ENCODE measurements at places on chromosomes 6 and 20.
A peak's percentile ranks its signal among the peaks of the same experiment; 100 is the strongest.

DNA sequence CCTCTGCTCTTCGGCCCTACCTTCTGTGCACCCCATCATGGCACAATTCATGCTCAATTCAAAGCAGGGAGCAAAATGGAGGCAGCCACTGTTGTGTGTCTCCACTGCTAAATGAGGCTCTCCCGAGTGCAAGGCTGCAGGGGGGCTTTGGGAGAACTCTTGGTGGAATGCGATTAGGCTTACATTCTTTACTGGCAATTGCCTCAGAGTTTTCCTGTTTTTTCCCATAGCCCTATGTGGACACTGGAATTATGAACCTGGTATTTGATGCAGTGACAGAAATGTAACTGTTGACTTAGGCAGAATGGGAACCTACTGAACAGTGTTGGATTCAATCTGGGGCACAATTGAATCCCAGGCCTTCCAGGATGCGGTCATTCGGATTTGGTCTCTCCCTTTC, 187.9 kb upstream of the GMDS start:
- no peak for DNase-seq

DNA sequence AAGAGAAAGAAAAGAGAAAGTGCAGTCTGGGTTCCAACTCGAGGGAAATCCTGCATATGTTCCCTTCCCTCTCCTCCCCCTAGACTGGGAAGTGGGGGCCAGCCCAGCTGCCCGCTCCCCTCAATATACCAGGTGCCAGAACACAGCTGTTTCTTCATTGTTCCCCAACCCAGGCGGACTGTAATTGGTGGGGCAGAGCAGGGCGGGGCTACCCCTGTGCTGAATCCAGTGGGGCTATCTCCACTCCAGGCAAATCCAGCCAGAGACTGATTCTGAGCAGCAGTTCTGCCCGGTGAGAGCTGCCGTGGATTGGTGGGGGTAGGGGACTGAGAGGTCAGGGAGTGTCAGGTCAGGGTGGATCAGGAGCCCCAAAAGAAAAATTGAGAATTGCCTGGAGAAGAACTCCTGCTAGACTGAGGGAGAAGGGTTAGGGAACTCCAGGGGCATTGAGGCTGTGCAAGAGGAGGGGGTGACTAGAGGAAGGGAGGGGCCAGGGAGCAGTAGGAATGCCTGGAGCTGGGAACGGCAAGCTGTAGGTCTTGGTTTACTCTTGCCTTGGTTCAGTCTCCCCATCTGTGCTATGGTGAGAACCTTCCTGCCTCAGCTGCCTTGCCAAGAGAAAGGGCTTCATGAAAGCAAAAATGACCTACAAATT, at the start of gene MYMX:
TSS of gene MYMX (plus strand) at position 250 of the 655 bp plus-strand sequence. CDS start 546 bp downstream, outside the sequence.
- DNase-seq: no peak

DNA sequence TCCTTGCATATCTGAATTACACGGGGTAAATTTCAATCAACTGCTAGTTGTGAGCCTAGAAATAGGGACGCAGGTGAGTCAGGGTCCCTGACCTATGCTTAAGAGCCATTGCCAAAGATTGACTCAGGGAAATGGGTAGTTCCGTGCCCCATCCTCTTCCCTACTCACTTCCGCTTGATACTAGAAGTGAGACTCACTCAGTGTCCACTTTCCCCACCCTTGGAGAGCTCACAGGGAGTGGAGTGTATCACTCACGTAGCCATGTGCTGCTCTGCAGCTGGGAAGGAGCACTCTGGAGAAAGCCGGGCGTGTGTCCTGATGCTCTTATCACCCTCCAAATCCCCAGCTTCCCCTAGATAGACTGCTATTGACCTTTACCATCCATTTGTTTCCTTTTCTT, 543 bp upstream of the MUC22 start:
- DNase-seq: no peak

GRCh38 chr6:33384581-33385020, 7.0 kb upstream of the KIFC1 start:
- no peak for DNase-seq

DNA sequence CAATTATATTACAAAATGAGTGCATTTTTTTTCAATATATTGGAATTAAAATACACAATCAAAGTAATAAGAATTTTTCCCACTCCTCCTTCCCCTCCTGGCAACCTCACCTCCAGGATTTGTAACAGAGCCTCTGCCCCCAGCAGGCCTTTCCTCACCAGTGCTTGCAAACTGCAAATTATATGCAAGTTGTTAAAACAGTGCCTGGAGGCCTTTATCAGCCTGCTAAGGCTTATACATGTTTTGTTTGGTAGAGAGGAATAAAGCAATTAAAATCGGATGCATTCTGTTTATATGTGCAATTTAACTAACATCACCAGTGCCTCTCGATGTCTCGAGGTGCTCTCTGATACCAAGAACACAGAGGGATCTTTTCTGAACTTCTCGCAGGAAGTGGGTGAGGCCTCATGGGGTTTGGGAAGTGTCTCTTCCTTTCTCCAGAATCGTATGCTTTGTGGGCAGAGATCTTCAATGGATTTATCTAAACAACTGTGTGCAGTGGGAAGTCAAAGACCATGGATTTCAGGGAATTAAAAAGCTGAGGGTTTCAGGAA, 186.8 kb downstream of the CDH26 start:
- no peak for DNase-seq

- DNase-seq: no peak
Observed at GRCh38 chr6:167851370-167851952, 24.8 kb downstream of the AFDN start.

- DNase-seq: no peak
Observed at GRCh38 chr6:66376001-66376400, 669.0 kb upstream of the EYS start.

DNA sequence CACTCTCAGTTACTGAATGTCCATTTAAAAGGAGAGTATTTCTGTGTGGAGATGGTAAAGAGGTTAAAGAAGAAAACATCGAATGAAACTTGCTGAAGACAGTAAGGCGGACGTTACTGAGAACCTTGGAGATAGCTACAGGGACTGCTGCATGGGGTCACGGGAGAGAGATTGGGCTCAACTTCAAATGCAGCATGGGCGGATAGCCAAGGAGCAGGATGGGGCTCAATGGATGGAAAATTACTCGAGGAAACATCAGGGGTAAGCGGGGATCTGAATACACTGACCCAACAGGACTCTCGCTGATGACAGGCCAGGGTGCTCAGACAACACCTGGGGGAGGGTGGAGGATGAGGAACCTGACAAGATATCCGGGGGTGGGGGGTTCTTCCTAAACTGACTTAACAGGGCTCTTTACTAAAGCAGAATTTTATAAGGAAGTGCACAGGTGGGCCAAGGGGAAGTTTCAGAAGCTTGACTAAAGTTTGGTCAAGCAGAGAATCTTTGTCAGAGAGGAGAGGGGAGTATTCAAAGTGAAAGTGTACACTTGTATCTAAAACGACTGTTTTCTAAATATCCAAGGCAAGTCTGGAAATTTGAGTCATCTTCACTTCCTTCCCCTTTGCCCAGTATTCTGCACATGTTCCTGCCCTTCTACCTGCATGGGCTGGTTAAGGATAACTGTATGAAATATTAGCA, 22.8 kb downstream of the ECT2L start:
- no peak for DNase-seq

DNA sequence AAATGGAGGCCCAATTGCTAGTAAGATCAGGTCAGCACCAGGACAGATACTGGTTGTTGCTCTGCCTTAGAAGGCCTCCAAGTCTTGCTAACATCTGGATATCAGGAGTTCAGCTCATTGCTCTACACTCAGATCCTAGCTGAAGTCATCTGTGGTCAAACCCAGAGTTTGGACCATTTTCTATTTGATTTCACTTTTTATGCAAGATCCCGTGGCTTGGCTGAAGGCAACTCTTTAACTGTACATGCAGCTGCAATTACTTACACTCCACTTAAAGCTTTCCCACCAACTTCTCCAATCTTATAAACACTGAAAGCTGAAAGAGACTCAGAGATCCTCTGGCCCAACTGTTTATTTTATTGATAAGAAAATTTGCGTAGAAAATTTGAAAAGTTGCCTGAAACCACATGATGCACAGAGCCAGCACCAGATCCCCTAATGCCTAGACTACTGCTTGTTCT, 2.7 kb downstream of the SLC17A2 start:
- no peak for DNase-seq

DNA sequence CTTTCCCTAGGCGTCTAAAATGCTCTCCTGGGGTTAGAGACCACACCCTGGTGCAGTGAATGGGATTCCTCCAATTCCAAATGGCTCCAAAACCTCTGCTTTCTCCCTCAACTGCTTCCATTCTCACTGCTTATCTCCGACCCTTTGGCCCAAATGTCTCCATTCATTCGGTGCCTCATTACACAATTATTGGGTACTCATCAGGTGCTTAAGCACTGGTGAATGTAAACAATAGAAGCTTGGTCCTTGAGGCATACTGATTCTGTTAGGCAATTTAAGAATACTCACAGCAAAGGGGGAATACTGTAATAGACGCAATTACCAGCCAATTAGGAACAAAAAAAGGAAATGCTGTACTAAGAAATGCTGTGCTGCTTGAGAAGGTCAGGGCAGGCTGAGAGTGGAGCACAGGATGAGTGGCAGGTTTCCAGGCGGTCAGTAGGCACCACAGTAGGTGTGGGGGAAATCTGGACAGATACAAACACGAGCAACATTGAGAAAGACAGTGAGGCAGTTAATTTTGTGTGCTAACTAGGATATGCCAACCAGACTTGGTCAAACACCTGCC, 23.0 kb downstream of the GMDS start:
- no peak for DNase-seq

DNA sequence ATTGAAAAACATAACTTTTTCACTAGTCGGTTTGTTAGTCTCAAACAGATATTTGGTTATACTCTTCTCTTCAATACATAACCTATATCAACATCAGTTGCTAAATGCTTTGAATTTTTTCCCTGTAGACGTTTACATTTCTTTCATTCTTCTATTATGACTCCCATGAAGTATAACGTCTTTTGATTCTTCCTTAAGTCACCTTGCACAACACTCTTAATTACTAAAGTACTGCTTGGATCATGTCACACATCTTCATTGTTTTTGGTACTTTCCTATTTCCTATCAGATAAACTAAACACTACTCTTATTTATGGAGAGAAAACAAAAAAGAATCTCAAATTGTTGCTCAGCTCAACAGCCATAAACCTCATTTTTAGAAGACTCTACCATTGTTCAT, 23.0 kb upstream of the BMP5 start:
- DNase-seq: no peak

- peak; percentile 74 for DNase-seq
Observed at GRCh38 chr6:108560463-108561308, at the start of gene FOXO3. Gene FOXO3 (plus strand): TSS chr6:108560917. CDS start chr6:108561209, 292 bp downstream.

DNA sequence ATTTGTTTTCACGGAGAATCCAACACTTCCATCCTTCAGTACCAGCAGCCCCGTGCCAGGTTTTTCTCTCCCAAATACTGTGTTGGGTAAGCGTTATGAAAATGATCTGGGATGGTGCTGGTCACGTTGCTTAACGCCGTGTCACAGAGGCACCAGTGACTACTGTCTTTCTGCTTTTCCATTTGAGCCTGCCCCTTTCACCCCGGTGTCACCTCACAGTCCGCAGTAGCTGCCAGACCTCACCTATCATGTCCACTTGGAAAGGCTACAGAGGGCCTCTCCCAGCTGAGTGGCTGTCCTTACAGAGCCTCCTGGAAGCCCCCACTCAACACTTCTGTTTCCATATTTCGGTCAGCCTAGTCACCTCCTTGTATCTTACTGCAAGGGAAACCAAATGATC, 176.5 kb upstream of the ARID1B start:
- DNase-seq: no peak

DNA sequence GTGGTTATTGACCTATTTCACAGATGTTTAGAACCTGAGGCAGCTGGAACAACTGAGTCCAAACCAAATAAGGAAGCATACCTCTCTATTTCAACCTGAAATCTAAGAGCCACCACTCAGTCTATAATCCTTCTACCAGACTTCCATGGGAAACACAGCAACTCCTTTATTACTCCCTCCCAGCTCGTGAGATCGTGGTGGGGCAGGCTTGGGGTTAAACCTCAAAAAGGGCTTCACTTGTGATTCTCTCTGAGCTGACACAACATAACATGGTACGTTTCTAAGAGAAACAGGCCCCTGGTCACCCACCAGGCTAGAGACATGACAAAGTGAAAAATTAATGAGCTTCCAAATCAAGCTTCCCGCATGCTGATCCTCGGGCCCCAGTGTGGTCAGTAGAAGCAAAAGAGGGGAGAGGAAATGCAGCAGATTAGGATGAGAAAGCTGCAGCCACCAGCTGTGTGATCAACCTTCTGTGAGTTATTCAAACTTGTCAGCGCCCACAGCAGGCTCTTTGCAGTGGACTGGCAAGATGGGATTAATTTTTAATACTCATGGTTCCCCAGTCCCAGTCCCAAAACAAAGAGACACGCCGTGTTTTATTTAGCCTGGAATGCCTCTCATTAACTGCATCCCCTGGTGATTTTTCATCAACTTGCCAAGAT, 9.3 kb downstream of the PKHD1 start:
- no peak for DNase-seq

- DNase-seq: no peak
Observed at GRCh38 chr6:113347436-113347835, 509.7 kb upstream of the MARCKS start.

- no peak for DNase-seq
Observed at GRCh38 chr20:10786678-10787077, 112.9 kb upstream of the JAG1 start.

DNA sequence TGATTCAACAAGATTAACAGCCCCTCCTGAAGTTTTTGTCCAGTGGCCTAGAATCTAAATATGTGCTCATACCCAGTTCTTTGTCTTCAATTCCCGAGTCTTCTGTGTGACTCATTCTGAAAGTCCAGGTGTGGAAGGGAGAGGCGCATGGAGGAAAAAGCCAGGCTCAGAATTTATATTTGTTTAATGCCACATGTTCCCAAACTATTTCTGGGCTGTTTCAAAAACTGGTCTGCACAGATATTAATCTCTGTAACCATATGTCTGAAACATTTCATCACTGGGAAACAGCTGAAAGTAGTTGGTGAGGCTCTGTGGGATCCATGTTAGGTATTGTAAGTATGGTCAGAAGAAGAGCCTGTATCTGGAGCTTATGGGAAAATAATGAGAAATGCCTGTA, 266.0 kb downstream of the PAX1 start:
- DNase-seq: no peak

All from stimulated activated naive CD4-positive, alpha-beta T cell (primary cell).